ENCODE measurements at places on chromosomes 3 and 15.

DNA sequence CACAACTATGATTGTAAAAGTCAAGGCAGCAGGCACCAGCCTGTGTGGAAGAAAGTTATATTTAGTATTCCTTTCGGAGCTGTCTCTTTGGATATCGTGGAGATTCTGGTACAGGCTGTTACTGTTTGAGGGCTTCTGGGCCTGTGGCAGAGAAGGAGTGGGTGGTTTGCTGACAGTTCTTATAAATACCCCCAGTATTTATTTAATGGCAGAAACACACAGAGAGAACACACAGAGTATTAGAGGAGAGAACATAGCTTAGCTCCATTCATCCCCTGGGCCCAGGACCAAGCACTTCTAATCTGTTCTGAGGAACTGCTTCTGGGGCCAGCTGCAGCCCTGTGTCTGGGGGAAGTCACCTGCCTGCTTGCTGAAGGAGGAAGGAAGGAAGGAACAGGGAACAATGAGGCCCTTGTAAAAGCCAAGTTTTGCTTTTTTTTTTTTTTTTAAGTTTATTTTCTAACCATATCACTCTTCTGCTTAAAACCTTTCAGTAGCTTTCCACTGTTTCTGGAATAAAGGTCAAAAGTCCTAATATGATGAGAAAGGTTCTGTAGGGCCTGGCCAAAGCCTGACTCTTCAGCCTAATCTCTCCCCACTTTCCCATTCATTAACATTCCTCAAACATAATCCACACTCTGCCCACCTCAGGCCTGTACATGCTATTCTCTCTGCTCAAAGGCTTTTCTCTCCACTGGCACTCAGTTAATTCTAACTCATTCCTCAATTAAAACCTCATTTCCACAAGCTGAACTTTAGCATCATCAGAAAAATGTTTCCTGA, 11.8 kb upstream of the PP2D1 start:
- no peak for DNase-seq

- no peak for DNase-seq
These were observed 6.0 kb downstream of the DIPK2A start for GRCh38 chr3:143977341-143978262.

DNA sequence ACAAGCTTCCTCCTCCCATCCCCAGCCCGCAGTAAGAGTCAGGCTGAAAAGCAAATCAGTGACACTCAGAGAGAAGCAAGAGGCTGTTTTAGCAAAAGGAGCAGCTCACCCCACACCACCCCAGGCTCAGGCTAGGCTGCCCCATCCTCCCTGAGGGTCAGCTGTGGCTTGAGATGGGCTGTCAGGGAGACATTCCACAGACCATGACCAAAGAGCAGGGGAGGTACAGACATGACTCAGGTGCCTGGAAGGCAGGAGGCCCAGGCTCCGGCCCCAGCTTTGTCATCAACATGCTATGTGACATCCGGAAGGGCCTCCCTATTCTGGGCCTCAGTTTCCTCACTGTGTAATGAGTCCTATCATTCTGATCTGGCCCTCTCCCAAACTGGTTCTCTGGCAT, 24.7 kb downstream of the HCN4 start:
- DNase-seq, result no peak

DNA sequence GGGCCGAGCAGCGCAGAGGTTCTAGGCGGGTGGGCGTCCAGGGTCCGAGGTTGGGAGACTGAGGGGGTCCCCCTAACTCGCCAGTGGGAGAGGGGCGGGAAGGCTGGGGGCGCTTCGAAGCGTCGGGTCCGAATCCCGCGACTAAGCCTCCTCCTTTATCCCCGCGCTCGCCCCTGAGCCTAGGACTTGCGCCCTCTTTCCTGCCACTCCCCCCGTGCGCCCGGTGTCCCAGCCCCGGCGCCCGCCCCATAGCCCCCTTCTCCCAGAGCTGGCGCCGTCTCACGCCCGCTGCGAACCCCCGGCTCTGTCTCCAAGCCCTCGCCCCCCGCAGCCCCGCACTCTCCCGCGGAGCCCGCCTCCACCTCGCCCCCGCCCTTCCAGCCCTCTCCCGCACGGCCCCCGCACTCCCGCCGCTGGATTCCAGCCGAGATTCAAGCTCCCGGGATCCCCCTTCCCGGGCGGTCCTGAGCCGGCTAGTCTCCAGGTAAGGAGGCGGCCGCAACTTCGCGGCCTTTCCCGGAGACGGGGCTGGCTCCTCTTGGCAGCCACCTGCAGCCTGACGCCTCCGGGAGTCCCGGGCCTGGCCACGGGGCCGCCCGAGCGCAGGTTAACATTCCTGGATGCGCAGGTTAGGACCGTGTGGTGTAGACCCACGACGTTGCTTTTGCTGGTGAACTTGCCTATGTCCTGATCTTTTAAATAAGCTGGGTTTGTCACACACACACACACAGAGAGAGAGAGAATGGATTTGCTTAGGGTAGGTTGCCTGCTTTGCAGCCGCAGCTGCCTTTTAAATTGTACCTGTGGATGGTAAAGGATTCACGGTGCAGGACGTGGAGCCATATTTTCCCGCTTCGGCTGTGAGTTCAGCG, 563 bp downstream of the PXYLP1 start:
- peak; percentile 20 for DNase-seq
